Fibroblast of upper back skin (primary cell): ENCODE measurements at places on chromosomes 1 and 21.

- no peak for DNase-seq
Measured at GRCh38 chr1:29550119-29550841, 314.0 kb downstream of the PTPRU start.

- DNase-seq, result no peak
Measured at GRCh38 chr21:41873426-41873825, 5.7 kb downstream of the PRDM15 start.

DNA sequence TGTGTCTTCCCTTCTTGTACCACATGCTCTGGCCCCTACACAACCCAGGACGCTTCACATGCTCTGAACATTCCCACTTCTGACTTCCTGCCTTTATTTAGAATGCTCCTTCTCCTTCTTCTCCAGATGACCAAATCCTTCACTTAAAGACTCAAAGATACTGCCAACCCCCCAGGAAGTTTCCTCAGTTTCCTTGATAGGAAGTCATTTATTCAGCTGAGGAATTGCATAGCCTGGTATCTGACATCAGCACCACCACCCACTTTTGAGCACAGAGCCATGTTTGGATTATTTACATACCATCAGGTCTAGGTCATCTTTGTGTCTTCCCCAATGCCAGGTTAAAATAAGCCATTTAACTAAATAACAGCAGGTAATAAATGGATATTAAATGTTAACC is 42.4 kb downstream of the GFI1 start:
- peak; percentile 14 for DNase-seq

DNA sequence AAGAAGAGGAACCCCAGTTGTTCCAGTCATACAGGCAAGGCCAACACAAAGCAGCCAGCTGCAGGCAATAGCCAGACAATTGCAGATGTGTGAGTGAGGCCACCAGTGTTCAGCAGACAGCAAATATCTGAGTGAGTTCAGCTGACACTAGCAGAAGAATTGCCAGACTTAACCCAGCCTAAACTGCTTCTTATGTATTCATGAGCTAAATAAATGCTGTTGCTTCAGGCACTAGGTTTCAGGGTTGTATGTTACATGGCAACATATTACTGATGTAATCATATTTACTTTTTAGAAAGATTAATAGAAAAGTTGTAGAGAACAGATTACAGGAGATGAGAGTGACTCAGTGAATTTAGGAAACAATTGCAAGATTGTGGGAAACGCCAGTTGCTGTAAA is 129.8 kb upstream of the CHODL start:
- DNase-seq, result no peak

GRCh38 chr1:220221269-220221668 is 51.0 kb downstream of the RAB3GAP2 start:
- no peak for DNase-seq

DNA sequence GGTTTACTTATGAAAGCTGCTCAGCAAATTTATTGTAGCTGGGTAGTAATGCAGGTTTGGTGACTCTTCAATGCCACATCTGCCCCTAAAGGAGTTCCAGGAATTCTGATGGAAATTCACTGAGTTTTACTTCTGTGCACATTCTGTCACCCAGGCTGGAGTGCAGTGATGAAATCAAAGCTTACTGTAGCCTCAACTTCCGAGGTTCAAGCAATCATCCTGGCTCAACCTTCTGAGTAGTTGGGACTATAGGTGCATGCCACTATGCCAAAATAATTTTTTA is 150.6 kb upstream of the RUNX1 start:
- no peak for DNase-seq

- DNase-seq, result no peak
Measured at GRCh38 chr1:41840592-41841246, 78.0 kb downstream of the HIVEP3 start.

DNA sequence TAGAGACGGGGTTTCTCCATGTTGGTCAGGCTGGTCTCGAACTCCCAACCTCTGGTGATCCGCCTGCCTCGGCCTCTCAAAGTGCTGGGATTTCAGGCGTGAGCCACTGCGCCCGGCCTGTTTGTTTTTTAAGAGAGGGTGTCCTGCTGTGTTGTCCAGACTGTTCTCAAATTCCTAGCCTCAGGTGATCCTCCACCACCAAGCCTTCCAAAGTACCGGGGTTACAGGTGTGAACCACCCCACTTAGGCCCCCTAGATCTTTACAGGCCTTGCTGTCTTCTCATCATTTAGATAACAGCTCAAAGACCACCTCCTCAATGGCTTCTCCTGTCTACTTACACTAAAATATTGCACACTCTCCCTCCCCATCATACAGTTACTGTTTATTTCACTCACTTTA is 6.3 kb downstream of the SESN2 start:
- DNase-seq, result no peak

GRCh38 chr1:71044833-71045232 is 2.8 kb downstream of the PTGER3 start:
- no peak for DNase-seq

- DNase-seq, result no peak
Measured at GRCh38 chr1:39393645-39394044, 97.8 kb upstream of the BMP8A start.

- DNase-seq, result peak; percentile 51
Measured at GRCh38 chr1:65164633-65165032, 16.6 kb downstream of the AK4 start.

DNA sequence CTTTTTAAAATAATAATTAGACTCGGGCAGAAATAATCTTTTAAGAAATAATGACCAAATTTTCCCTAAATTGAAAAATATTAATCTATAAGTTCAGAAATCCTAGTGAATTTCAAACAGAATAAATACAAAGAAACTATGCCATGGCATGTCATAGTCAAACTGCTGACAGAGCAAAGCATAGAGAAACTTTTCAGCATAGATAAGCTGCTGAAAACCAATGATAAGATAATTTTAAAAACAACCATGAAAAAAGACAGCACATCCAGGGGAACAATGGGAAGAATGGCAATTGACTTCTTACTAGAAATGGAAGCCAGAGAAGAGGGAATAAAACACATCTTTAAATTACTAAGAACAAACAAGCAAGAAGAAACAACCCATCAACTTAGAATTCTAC is 19.8 kb downstream of the CD1D start:
- DNase-seq, result no peak

- DNase-seq, result no peak
Measured at GRCh38 chr1:213751064-213751397, 236.7 kb upstream of the PROX1 start.

DNA sequence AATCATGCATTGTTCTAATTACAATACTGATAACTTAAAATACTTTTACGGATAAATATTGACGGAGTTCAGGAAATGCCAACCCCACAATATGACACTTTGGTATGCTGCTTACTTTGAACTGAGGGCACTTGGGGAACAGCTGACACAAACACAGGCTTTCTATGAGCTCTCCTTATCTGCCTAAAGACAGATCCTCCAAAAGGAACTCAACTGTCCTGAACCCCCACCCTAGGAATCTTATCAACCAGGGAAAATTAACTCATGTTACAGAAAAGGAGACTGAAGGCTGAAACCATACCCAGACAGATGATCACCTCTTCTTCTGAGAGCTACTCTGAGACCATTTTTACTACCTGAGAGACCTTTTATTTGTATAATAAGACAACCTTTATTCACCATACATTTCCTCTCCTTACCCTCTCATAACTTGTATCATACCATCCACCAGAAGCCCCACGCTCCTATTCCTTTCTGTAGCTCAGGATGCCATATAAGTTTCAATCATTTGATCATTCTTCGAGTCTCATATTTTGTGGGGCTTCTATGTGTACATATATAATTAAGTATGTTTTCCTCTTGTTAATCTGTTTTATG is 239.5 kb downstream of the FAF1 start:
- no peak for DNase-seq

DNA sequence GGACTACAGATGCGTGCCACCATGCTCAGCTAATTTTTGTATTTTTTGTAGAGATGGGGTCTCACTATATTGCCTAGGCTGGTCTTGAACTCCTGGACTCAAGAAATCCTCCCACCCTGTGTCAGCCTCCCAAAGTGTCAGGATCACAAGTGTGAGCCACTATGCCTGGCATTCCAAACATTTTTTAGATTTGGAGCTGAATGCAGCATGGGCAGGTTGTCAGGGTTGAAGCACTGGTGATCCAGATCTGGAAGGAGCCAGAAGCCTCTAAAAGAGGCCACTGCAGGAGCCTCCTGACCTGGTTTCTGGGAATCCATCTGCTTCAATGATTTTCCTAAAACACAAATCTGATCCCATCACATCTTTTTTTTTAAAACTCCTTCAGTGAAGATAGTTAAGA is 1.8 kb upstream of the CTPS1 start:
- DNase-seq, result peak; percentile 61

DNA sequence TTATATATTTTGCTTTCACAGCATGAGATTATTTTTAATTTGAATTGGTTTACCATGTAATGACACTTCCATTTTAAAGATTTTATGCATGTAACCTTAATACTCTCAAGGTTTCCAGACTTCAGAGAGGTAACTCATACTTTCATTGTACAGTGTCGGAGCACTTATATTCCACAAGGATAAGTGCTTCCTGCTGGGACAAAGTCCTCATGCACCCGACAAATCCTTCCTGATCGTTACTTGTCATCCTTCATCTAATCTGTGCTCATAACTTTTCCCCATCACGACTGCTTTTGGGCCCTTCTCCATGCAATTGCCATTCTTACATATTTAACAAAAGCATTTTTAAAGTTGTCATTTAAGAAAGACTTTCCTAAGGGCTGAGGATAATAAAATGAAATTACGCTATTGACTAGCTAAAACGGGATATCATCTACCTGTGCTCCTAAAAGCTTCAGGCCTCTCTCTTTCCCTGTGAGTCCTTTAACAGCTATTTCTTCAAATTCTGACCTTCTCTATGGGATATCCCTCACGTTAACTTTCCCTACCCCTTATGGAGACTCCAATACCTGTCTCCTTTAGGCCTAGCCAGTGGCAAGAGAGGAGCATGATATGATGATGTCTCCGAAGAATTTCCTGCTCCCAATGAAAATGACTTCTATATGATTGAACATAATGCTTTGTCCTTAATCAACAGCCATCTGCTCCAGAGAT is 59.3 kb downstream of the NCAM2 start:
- no peak for DNase-seq

DNA sequence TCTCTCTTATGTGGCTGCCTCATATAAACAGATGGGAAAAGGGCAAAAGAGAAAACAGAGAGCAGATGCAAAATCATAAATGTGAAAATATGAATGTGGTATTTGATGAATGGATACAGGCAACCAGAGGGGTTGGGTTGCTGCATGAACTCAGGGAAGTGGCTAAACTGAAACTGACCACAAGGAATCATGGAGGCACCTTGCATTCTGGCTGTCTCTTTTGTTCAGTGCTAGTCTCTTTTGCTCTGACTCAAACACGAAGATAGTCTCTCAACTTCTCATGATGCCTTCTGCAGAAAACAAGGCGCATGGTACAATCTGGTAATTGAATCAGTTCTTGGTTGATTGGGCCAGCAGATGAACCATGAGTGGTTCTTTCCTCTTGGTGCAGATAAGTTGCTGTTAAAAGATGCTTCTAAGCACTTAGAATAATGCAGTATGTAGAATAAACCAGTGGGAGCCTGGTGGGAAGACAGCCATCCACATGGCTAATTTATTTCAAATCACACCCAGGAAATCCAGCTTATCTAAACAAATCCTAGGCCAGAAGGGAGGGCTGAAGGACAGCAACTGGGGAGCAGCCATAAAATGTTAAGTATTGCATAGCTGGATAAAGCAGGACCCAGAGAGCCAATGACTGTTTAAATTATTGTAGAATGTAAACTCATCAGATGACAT is 64.2 kb downstream of the HLX start:
- no peak for DNase-seq

- no peak for DNase-seq
Measured at GRCh38 chr1:67651031-67651430, 34.0 kb upstream of the GADD45A start.

GRCh38 chr1:41629571-41629970 is 145.1 kb upstream of the EDN2 start:
- peak; percentile 98 for DNase-seq

DNA sequence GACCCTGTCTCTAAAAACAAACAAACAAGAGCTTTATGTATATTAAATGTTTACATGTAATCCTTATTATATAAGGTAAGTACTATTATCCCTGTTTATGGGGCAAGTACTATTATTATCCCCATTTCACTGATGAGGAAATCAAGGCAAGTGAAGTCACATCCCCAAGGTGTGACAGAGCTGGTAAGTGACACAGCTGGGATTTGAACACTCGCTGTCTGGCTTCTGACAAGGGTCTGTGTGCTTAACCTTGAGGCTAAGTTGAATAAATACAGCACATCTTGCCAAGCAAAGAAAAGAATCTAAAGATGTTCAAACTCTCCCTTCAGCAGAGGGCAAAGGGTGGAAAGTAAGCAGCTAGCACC is 167.9 kb upstream of the IRF2BP2 start:
- DNase-seq, result no peak

- no peak for DNase-seq
Measured at GRCh38 chr21:35843911-35844667, 216.2 kb downstream of the SETD4 start.

GRCh38 chr1:185843986-185844385 is 109.8 kb downstream of the HMCN1 start:
- peak; percentile 50 for DNase-seq

GRCh38 chr1:39892601-39893595 is 8.8 kb downstream of the MYCL start:
- peak; percentile 92 for DNase-seq

- no peak for DNase-seq
Measured at GRCh38 chr1:166538646-166539045, 300.6 kb upstream of the POGK start.

- peak; percentile 72 for DNase-seq
Measured at GRCh38 chr1:206766251-206766856, 4.2 kb upstream of the IL19 start.

GRCh38 chr1:109718495-109718894 is 6.4 kb downstream of the GSTM5 start:
- no peak for DNase-seq

DNA sequence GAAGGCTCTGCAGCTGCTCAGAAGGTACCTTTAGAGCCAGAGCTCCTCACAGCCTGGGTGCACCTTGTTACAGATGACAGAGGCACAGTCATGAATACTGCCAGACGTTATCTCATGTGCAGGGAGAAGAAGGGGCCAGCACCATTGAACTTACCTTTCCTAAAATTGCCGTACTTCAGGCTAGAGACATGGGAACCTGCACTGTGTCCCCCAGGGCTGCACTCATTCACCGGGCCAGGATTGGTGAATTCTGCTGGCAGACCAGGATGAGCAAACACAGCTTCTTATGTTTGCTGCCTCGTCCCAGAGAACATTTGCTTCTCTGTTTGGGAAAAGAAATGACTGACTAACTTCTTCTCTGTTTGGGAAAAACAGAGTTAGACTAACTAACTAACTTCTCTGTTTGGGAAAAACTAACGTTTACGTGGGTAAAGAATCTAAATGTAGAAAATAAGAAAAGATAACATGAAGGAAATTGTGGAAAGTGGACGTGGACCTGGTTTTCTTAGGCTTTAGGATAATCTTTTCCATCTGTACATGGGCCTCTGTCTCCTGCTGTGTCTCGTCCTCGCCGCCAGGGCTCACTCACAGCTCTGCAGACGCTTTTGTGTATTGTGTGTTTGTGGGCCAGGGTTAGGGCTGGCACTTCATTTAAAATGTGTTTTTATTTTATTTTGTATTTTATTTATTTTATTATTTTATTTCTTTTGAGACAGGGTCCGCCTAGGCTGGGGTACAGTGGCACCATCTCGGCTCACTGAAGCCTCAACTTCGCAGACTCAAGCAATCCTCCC is 9.9 kb downstream of the OBSCN start:
- DNase-seq, result peak; percentile 20

GRCh38 chr1:21121764-21122471 is 54.8 kb downstream of the EIF4G3 start:
- DNase-seq, result no peak

GRCh38 chr1:68384321-68384813 is 65.4 kb downstream of the RPE65 start:
- DNase-seq, result peak; percentile 99
